ENCODE measurements at places on chromosomes 4 and X.

- no peak for DNase-seq
Observed at GRCh38 chr4:123705419-123705818, 308.8 kb downstream of the SPRY1 start.

DNA sequence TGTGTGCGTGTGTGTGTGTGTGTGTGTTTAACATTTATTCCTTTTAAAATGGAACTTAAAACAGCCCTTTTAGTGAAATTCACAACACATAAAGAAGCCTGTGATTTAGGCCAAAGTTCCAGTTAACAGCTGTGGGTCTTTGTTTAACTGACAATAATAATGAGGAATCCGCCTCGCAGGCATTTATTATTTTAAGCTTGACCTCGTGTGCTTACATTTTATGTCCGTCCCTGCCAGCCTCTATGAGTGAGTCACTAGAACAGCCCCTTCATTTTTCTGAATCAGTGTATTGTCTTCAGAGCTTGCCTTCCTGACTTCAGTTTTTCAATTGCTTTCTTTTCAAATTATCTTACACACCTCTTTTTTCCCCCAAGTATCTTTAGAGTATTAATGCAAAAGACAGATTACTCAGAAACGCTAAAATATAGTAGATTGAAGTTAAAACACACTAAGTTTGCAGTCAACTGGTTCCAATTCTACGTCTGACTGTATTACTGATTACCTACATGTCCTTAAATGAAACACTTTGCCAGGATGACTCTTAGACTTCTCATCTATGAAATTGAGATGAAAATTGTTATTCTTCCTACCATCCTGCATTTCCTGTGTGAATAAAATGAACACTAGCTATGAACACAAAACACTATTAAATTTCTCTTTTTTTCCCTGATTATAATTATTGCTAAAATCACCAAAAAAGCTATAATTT lies 319.6 kb upstream of the HS3ST1 start:
- peak; percentile 79 for DNase-seq

- no peak for DNase-seq
Observed at GRCh38 chr4:1449833-1450741, 43.8 kb upstream of the NKX1-1 start.

DNA sequence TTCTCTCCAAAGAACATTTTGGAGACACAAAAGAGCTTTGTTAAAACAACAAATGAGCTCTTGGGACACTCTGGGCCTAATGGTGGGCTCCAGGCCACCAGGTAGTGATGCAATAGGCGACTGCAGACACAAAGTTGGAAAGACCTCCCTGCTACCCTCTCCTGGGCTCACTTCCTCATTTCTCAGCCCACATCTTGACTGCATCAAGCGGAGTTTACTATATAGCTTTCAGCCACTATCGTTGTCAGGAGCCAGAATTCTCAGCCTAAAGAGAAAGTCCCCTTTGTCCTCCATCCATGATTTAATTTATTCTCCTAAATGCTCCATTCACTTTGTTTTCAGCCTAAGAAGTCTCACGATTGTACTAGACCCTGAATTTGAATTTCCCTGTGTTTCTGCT lies 114.9 kb downstream of the EFHC2 start:
- DNase-seq = no peak
